ENCODE measurements at places on chromosomes 3 and 15.

GRCh38 chr15:85351965-85352364 is 28.4 kb upstream of the AKAP13 start:
- DNase-seq: no peak

DNA sequence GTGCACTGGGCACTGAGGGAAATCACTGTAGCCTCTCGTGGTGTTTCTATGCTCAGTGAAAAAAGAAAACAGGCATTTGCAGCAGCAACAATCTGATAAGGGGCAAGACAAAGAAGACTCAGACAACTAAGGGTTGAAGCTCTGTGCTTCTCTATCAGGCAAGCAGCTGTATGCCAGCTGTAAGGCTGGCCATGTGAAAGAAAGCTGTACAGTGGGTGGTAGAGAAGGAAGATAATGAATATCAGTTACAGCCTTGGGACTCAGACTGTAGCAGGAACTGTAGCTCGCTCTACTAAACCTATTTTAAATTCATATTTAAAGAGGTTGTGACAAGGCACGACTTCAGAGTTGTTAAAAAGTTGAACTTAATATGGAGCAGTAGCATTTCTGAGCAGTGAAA is 76.3 kb downstream of the VGLL3 start:
- DNase-seq: no peak

DNA sequence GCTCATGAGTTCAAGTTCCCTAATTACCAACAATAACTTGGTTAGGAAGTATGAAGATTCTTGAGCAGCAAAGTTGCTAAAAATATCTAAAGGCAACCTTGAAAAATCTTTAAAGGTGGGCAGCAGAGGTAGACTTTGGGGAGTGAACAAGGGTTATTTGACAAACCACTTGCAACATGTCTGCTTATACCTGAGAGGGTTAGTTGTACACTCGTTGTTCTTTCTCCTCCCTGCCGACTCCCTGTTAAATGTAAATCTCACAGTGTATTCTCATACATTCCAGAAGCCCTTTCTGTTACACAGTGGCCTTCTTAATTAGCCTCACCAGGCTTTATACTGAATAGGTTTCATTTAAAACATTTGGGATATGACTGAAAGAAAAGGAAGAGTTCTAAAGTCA is 121.7 kb downstream of the ARNT2 start:
- no peak for DNase-seq

DNA sequence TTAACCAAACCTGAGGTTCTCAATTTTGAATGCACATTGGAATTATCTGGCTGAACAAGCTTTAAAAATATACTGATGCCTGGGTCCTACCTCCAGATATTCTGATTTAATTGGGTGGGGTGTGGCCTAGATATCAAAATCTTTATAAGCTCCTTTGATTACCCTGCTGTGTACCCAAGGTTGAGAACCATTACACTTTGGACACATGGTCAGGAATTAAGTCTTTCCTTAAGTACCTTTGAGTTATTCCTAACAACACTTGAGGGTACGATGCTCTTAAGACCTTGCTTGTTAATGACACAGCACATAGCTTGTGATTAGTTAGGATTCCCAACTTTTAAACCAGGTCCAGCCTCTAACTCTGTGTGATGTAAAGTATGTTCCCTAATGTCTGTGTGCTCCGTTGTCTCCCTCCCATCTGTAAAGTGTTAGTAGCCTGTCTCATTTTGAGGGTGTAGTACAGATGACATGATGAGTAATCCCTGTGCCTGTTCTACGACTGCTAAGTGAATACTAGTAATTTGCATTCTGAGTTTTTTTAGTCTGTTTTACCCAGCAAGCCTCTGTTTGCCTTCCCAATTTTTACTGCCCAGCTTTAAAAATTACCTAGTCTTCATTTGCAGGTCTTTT is 154.9 kb downstream of the KLHL25 start:
- no peak for DNase-seq

DNA sequence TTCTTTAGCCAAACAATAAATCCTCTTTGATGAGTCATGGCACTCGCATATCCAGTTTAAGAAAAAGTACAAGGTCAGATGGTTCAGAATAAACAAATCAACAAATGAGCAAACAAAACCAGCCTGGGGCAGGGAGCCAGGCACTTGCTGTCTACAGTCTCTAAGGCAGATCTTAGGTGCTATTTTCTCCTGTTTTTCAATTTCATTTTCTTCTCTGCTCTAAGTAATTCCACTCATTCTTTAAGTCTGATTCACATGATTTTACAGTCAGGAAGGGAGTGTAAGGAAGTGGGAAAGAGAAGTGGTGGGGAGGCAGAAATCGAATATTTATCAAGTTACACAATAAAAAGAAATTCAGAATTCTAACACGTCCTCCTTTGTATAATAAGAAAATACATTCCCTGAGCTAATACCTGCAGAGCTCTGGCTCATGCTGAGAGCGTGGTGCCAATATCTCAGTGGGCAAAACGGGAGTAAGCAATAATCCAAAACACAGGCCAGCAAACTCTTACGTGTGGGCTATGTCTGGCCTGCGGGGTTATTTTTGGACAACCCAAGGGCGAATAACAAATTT is 298.6 kb downstream of the ADAMTS17 start:
- peak; percentile 78 for DNase-seq

- no peak for DNase-seq
These were observed 52.1 kb downstream of the LRTM1 start for GRCh38 chr3:54875596-54876268.

DNA sequence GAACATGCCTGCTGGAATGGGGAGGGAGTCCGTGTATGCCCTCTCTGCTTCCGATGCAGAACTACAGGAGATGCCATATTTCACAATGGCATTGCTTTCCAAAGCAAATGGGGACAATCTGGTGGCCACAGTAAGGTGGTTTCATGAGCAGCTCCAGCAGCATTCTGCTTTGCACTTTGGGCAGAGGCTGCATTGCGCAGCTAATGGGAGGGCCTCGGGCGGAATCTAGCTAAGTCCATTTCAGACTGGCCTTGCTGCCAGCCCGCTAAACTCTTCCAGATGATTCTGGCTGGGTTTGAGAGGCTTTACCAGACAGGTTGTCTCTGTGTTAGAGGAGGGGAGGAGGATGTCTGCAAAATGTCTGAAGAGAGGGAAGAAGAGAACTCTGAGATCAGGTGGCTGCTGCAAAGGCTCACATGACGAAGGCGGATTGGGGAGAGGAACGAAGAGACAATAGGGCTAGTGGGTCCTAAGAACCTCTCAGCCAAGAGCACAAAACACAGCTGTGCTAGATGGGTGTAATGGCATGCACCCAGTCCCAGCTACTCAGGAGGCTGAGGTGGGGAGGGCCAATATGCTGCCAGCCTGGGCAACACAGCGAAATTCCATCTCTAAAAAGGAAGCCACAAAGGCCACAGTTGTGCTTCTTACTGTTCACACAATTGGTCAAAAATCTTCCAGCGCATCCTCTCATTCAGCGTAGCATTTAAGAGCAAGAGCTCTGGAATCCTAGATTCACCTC is 63.7 kb downstream of the BDH1 start:
- no peak for DNase-seq

DNA sequence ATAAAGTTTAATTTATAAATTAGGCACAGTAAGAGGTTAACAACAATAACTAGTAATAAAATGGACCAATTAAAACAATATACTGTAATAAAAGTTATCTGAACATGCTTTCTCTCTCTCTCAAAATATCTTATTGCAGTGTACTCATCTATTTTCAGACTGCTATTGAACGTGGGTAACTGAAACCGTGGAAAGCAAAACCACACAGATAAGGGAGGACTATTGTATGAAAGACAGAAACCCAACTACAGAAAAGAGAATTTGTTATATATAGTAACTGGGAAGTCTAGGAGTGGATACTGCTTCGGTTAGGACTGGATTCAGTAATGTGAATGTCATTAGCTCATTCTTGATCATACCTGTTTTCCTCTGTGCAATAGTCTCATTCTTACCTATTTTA is 119.3 kb upstream of the DAZL start:
- no peak for DNase-seq

DNA sequence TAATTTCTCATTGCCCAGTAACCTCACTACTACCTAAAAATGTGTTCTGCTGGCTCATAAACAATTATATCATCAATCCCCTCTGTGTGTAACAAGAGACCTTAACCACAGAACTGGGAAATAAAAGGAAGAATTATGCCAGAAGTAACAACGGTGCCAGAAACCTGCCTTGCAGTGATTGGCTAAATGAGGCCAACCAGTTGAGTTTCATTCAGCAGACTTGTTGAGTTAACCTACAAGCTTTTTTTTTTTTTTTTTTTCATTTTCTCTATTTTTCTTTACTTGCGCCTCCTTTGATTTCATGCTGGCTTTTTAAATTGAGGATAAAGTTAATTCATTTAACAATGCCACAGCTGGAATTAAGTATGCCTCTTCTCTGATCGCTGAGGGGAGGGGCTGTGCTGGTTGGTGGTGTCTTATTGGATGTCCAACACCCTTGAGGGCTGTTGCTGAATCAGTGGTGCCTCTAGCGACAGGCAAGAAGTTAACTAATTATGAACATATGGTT is 30.0 kb upstream of the GMNC start:
- DNase-seq: no peak

GRCh38 chr3:5304789-5305683 is 117.5 kb downstream of the EDEM1 start:
- DNase-seq: peak; percentile 18

DNA sequence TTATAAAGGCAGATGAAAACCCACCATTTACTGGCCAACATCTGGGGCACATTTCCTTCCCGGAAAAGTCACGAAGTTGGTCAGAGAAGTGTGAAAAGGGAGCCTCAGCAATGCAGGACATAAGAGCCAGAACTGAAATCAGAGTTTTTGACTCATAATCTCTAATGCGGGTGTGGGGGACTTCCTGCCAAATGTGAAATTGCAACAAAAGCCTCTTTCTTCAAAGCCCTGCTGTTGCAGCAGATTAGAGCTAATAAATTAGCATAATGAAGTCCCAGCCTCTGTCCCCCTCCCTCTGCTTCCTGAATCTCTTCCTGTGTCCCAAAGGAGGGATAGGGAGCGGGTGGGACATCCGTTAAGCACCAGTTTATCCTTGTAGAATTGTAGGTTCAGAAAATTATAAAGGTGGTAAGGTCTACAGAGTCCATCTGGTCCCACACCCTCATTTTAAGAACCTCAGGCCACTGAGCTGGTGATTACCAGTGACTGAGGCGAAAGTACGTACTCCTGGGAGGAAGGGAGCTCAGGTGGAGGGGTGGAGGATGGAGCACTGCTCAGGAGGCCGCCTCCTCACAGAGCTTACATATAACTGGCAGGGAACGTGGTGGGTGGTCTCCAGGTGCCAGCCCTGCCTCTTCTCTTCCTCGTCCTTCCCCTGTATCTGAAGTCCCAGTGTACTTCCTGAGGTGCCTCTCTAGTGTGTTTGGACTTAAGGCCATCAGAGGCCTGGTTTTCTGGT is 35.0 kb downstream of the ST6GAL1 start:
- no peak for DNase-seq

- no peak for DNase-seq
These were observed 22.0 kb downstream of the COL6A6 start for GRCh38 chr3:130539005-130539404.

GRCh38 chr15:52164631-52165265 is 26.4 kb downstream of the GNB5 start:
- DNase-seq: no peak

- no peak for DNase-seq
These were observed 5.4 kb downstream of the ANKRD63 start for GRCh38 chr15:40277471-40277870.

DNA sequence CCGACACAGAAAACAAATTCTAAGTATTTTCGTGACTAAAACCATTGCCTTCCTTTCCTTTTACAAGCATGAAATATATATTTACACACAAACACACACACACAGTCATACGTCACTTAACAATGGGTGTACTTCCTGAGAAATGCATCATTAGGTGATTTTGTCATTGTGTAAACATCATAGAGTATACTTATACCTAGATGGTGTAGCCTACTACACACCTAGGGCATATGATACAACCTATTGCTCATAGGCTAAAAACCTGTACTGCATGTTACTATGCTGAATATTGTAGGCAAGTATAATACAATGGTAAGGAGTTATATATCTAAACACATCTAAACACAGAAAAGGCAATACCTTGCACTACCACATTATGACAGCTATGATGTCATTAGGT is 28.6 kb downstream of the COL6A5 start:
- DNase-seq: no peak

GRCh38 chr3:9142362-9142761 is 107.1 kb downstream of the SRGAP3 start:
- DNase-seq: no peak

DNA sequence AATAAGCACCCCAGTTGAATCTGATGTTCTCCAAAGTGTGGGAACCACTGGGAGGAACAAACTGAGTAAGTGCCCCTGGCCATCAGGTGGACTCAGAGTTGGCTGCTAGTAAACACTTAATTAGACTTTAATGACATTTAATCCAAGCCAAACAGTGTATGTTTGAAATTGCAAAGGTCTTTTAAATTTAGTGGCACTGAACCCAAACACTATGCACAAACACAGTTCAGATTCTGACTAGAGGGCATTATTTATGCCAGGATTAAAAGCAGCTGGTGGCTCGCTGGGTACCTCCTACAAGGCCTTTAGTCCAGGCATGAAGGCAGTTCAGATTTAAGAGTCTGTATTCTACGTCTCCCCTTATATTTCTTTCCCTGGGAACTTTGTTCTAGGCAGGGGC is 264.8 kb downstream of the CLSTN2 start:
- no peak for DNase-seq

- DNase-seq: peak; percentile 52
These were observed 194.0 kb upstream of the FEZF2 start for GRCh38 chr3:62567097-62568021.

- DNase-seq: no peak
These were observed 78.3 kb upstream of the SEMA6D start for GRCh38 chr15:47639042-47639441.
